Activated CD4-positive, CD25-positive, alpha-beta regulatory T cell treated with anti-CD3 and anti-CD28 coated beads, Interleukin-2, amount 50 U/mL, for 72 hours (primary cell): ENCODE measurements at places on chromosomes 2 and 18.

DNA sequence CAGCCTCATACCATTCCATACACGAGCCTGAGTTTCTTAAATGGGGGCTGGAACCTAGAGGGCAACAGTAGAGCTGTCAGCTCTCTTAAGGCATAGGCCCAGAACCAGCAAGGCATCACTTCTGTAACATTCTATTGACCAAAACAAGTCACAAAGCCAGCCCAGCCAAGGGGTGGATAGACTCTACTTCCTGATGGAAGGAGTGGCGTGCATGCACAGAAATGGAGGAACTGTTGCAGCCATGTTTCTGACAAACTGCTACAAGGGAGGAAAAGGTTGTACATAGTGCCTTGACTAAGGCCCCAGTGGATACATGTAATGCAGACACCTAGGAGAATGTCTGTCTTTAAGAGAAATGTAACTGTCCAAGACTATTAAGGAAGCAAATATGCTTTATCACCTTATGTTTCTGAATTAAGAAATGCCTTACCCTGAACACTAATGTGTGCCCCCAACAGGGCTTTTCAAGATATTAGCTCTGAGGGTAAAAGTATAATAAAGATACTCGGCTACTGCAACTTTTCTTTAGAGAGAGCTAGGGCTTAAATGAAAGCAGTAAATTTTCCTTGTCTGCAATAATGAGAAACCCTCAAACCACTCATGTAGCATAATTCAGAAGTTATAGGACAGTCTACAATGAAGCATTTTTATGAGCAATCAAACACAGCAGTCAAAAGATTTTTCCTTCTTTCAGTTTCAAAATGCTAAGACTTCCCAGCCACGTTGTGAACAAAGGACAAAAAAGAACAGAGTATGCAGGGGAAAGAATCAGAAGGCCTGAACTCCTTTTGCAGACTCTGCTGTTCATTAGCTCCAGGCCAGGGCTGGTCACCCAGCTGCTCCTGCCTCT is 35.1 kb upstream of the CDC42EP3 start:
- no peak for DNase-seq

GRCh38 chr2:106956879-106957278 is 70.9 kb upstream of the ST6GAL2 start:
- no peak for DNase-seq

GRCh38 chr2:16537347-16537746 is 128.3 kb downstream of the CYRIA start:
- no peak for DNase-seq

DNA sequence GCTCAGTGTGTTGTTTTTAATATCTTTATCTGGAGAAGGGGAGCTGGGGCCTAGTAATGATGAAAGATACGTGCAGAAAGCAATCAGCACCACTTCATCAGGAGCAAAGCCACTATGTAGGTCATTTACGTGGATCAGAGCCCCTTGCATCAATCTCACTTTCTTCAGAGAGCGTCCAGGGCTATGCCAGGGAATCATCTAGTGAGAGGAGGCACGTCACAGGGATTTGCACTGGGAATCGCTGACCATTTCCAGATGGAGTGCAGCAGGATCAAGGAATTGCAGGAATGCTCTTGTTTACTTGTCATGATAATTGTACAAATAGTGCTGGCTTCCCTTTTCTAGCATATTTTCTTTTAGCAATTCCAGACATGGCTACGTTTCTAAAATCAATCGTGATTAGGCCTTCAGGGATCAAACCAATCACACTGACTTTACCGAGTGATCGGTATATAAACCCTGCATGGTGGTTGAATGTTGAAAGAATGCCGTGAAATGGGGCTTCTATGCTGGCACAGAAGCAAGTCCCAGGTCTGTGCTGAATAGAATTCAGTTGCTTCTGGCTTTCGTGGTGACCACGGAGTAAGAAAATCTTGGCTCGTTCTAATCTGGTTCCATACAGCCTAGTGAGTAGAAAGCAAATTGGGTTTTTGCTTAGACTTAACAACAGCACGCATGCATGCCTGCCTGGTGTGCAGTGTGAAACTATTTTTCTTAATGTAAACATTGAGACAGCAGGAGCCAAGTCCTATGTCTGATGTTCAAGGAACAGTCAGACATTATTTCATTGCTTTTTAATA is 122.8 kb downstream of the TMEM200C start:
- no peak for DNase-seq

DNA sequence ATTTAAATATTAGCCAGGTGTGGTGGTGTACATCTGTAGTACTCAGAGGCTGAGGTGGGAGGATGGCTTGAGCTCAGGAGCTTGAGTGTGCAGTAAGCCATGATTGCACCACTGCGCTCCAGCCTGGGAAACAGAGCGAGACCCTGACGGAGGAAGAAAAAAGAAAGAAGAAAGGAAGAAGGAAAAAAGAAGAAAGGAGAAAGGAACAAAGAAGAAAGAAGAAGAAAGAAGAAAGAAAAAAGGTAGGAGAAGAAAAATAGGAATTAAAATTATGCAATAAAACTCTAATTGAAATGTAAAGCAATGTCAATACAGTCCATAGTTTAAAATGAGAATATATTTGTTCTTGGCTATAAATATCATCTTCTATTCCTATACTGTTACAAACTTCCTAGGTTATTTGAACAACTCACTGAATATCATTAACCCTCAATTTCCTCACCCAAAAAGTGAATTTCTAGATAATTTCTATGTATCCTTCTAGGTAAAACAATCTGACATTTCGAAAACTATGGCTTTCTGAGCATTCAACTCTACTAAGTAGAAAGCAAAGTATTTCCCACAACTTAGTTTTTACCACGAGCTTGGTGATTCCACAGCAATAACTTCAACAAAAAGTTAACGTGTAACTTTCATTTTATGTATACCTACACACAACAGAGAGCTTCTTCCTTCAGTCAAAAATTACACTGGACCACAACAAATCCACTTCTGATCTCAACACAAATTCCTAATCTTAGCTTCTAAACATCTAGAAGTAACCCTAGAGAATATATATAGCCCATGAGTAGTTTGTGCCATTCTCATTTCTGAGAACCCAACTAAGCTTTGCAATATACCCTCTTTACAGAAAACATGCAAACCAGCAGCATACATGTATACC is 19.7 kb downstream of the LPIN2 start:
- DNase-seq: no peak

GRCh38 chr2:9498210-9498609 is 23.9 kb downstream of the IAH1 start:
- DNase-seq: no peak

DNA sequence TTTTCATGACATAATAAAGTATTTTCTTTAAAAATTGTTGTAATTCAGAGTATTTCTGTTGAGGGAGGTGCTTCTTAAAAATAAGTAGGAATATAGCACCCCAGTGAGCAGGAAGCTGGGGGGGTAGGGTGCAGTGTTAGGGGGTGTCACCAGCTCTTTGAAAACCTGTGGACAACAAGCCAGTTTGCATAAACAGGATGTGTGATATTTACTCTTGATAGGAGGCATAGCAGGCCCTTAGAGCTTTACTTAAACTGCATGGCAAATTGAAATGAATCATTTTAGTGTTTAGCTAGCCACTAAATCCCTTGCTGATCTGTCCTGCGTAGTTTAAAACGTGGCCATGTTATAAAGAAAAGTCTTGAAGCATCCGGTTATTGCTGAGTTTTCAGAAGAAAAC is 8.4 kb downstream of the TGIF1 start:
- DNase-seq: no peak
